Karpas-422 (cell line): ENCODE measurements at places on chromosomes 3 and 15. TPM values are rescaled to one million over a fixed set of nuclear protein-coding genes. Genes with fewer than 3 reads are reported as not detected.

DNA sequence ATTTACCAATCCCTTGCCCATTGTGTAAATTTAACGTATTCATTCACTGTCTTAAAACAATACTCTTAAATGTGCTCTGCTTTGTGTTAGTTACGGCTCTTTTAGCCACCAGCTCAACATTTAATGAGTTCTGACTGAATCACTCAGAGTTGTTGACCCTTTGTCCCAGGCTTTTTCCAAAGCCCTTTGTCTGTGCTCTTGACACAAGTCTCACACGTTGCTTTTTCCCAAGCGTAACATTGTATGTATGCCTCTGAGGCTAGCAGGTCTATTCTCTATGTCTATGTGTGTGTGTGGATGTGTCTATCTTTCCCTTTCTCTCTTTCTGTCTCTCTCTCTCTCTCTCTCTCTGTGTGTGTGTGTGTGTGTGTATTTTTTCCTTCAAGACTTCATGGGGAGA lies 435.4 kb upstream of the GOLIM4 start:
- H3K4me3 ChIP-seq: no peak overlapping the region
- no peaks in the 10 kb centered on the region for H3K36me3 ChIP-seq
- no peaks in the 10 kb centered on the region for H3K27me3 ChIP-seq
- DNase-seq: no peak
- no peaks in the 10 kb centered on the region for H3K4me1 ChIP-seq

- H3K4me1 ChIP-seq: no peaks in the 10 kb centered on the region
- H3K4me3 ChIP-seq: no peak overlapping the region
- H3K36me3 ChIP-seq: no peaks in the 10 kb centered on the region
- DNase-seq: peak; percentile 75
- H3K27ac ChIP-seq: no peak overlapping the region
- H3K27me3 ChIP-seq: no peaks in the 10 kb centered on the region
Observed at GRCh38 chr15:80418892-80419537, 14.8 kb downstream of the ARNT2 start.

GRCh38 chr15:85473455-85473854 lies 93.1 kb downstream of the AKAP13 start:
- H3K36me3 ChIP-seq: no peaks in the 10 kb centered on the region
- H3K27me3 ChIP-seq: no peaks in the 10 kb centered on the region
- peak; percentile 78 for DNase-seq
- peak overlapping the region; percentile 58 for H3K4me3 ChIP-seq
- peaks cover 96% of the 10 kb centered on the region for H3K4me1 ChIP-seq

GRCh38 chr3:114207768-114208167 lies 28.9 kb upstream of the DRD3 start:
- H3K4me1 ChIP-seq: peaks cover 17% of the 10 kb centered on the region
- no peak overlapping the region for H3K4me3 ChIP-seq
- no peaks in the 10 kb centered on the region for H3K27me3 ChIP-seq
- H3K36me3 ChIP-seq: no peaks in the 10 kb centered on the region
- DNase-seq: no peak

DNA sequence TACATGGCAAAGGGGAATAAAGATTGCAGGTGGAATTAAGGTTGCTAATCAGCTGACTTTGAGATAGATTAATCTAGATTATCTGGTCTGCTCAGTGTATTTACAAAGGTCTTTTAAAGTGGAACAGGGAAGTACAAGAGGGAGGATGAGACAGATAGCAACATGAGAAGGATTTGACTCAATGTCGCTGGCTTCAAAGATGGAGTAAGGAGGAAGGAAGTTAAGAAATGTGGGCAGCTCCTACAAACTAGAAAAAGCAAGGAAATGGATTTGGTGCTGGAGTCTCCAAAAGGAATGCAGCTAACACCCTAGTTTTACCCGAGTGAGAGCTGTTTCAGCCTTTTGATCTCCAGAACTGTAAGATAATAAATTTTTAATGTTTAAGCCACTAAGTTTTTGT lies 180.7 kb upstream of the TTC14 start:
- H3K4me3 ChIP-seq: no peak overlapping the region
- H3K27ac ChIP-seq: no peak overlapping the region
- no peaks in the 10 kb centered on the region for H3K36me3 ChIP-seq
- no peak for DNase-seq
- no peaks in the 10 kb centered on the region for H3K27me3 ChIP-seq

DNA sequence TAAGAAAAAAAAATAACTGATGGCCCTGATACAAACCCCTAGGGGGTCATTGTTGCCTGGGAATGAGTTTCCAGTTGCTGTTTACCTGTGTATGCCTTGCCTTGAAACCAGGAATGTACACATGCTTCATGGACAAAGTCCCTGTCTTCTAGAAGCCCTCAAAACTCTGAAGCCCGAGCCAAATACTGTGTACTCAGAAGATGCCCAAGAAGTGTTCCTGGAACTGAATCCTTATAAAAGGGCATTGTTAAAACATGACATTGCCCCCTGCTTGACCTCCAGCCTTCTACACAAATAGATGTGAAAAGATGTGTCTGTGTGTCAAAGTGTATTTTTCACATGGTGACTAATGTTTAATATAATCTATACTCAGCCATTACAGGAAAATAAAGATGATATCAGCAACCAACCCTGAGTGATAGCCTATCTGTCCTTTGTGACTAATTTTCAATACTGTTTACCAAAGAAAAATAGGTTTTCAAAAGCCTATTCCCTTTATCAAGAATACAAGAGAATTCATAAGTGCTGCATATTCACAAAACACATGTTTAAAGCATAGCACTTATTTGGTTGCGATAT lies 325.9 kb downstream of the MECOM start:
- DNase-seq: no peak
- H3K27me3 ChIP-seq: no peaks in the 10 kb centered on the region
- H3K4me1 ChIP-seq: peaks cover 18% of the 10 kb centered on the region
- H3K4me3 ChIP-seq: no peak overlapping the region

DNA sequence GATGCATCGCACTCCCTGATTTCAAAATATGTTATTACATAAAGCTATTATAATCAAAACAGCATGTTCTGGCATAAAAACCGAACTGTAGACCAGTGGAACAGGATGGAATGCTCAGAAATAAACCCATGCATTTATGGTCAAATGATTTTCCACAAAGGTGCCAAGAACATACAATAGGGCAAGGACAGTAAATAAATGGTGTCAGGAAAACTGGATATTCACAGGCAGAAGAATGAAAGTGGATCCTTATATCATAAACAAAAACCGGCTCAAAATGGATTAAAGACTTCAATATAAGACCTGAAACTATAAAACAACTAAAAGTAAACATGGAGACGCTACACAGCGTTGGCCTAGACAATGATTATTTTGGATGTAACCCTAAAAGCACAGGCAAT lies 22.6 kb downstream of the USP50 start:
- H3K27me3 ChIP-seq: no peaks in the 10 kb centered on the region
- H3K4me1 ChIP-seq: no peaks in the 10 kb centered on the region
- no peak overlapping the region for H3K4me3 ChIP-seq
- H3K27ac ChIP-seq: no peak overlapping the region
- no peak for DNase-seq

- H3K4me3 ChIP-seq: no peak overlapping the region
- H3K4me1 ChIP-seq: no peaks in the 10 kb centered on the region
- H3K27me3 ChIP-seq: no peaks in the 10 kb centered on the region
- no peak for DNase-seq
- H3K27ac ChIP-seq: no peak overlapping the region
- H3K36me3 ChIP-seq: no peaks in the 10 kb centered on the region
Observed at GRCh38 chr3:57952208-57952631, 56.0 kb upstream of the FLNB start.

DNA sequence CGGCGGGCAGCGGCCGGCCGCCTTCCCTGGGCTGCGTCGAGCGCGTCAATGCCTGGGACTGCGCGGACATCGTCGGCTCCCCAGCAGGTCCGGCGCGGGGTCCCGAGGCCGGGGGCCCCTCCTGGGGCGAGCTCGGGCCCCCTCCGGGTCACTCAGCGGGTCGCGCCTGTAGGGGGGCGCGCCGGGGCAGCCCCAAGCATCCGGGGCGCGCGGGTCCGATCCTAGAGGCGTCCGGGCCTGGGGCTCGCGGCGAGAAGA lies 725 bp downstream of the TLE3 start:
- no peak for DNase-seq
- peak overlapping the region; percentile 96 for H3K4me3 ChIP-seq
- peaks cover 31% of the 10 kb centered on the region for H3K36me3 ChIP-seq
- H3K27me3 ChIP-seq: no peaks in the 10 kb centered on the region

SLC28A1 gene
- not detected in 2 replicates for total RNA-seq

CLPX gene
- 26.2 and 34.3 TPM in 2 replicates for total RNA-seq
